T-helper 9 cell (primary cell): ENCODE measurements at places on chromosomes 7 and 10.

- no peak for DNase-seq
Measured at GRCh38 chr7:2810682-2811415, 33.3 kb downstream of the GNA12 start.

DNA sequence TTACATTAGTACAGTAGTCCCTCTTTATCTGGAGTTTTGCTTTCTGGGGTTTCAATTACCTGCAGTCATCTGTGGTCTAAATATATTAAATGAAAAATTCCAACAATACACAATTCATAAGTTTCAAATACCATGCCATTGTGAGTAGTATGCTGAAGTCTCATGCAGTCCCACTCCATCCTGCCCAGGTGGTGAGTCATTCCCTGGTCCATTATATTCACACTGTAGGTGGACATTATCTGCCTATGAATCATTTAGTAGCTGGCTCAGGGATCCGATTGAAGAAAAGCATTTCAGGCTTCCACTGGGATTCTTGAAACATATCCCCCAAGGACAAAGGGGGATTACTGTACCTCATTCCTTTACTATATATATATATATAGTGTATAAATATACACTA lies 298.2 kb upstream of the GALNT17 start:
- no peak for DNase-seq

DNA sequence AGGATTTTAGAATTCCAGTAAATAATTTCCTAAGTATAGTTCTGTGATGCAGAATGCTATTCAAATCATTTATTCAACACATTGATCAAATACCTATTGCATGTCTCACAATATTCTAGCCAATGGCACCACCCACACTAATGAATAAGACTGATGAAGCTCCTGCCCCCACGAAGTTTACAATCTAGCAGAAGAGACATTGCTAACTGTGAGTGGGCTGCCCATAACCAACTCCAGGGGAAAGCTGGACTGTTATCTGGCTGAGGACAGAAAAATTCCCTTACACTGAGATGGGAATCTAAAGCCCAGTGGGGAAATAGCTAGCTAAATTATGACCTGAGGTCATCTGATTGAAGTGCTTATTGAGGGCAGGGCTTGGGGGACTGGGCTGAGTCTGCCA lies 128.8 kb upstream of the LYZL2 start:
- DNase-seq = no peak

DNA sequence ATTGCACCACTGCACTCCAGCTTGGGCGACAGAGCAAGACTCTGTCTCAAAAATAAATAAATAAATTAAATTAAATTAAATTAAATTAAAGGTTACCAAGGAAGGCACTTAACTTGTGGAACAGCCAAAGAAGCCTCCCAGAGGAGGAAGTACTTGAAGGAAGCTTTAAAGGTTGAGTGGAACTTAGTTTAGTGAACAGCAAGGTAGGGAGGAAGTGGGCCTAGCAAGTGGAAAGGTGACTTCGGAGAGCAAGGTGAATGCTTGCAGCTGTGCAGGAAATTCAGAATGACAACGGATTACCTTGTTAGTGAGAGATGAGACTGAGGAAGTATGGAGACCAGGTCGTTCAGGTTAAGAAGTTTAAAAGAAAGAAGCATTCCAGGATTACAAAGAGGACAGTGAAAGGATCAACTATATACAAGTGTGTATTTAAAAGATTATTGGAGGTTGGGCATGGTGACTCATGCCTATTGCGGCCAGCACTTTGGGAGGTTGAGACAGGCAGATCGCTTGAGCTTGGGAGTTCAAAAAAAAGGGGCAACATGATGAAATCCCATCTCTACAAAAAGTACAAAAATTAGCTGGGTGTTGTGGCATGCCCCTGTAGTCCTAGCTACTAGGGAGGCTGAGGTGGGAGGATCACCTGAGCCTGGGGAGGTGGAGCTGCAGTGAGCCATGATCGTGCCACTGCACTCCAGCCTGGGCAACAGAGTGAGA lies 12.8 kb upstream of the RPEL1 start:
- no peak for DNase-seq

GRCh38 chr7:37081436-37081835 lies 357.1 kb upstream of the AOAH start:
- no peak for DNase-seq

GRCh38 chr10:8534096-8534495 lies 479.6 kb downstream of the GATA3 start:
- DNase-seq = no peak

GRCh38 chr10:8424555-8425211 lies 370.2 kb downstream of the GATA3 start:
- no peak for DNase-seq

GRCh38 chr7:105130580-105130979 lies 116.6 kb downstream of the KMT2E start:
- DNase-seq = no peak

DNA sequence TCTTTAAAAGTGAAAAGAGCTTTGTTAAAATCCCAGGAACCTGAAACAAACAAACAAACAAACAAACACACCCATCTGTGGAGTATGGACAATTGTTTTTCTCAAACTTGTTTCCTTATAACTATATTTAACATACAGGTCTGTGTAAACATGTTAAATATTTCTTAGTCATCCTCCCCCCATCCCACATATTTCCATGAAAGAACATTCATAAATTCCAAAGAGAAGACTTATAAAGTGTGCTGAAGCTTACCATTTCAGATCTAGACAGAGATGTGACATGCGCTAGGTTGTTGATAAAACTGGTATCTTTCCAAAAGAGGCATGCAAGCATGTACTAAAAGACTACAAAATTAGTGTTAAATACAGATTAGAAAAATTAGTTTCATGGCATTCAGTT lies 6.5 kb downstream of the FKBP14 start:
- no peak for DNase-seq

DNA sequence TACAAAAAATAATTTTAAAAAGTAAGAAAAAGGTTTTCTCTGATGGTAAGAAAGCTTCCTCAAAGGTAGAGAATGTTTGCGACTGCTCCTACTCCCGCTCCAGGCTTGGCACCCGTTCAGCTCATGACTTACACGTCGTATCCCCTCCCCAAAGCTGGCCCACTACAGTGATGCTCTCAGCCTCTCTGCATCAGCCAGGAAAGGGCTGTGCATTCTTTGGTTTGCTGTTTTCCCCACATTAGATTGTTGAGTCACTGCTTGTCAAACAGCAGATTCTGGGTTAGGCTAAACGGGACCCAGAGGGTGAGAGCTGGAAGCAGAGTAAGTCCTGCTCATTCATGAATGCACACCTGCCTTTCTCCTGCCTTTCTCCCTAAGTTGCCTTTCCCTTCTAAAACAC lies 54.7 kb upstream of the NMT2 start:
- no peak for DNase-seq

DNA sequence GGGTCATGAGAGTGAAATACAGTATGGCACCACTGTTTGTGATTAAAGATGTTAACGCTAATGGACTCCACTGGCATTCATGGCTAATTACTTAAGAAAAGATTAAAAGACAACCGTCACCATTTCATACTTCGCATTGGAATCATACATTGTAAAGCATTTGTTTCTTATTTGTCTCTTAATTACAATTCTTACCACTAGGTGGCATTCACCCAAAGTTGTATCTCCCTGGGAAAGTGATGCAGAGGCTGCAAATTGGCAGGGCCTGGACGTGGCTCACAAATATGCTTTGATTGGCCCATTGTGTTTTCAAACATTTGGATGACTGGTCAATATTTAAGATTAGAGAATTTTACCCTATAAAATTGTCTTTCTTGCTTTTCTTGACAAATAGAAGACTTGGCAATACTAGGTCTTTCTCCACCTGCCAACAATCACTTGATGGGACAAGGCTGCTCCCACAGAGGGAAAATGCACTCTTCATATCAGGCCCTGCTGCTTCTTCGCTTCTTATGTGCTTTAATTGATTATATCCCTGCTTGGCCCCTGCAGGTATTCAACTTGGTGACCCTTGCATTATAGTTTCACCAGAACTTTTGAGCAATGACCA lies 72.1 kb upstream of the STARD3NL start:
- no peak for DNase-seq

- DNase-seq = no peak
Measured at GRCh38 chr7:154996756-154997155, 6.2 kb downstream of the PAXIP1 start.

DNA sequence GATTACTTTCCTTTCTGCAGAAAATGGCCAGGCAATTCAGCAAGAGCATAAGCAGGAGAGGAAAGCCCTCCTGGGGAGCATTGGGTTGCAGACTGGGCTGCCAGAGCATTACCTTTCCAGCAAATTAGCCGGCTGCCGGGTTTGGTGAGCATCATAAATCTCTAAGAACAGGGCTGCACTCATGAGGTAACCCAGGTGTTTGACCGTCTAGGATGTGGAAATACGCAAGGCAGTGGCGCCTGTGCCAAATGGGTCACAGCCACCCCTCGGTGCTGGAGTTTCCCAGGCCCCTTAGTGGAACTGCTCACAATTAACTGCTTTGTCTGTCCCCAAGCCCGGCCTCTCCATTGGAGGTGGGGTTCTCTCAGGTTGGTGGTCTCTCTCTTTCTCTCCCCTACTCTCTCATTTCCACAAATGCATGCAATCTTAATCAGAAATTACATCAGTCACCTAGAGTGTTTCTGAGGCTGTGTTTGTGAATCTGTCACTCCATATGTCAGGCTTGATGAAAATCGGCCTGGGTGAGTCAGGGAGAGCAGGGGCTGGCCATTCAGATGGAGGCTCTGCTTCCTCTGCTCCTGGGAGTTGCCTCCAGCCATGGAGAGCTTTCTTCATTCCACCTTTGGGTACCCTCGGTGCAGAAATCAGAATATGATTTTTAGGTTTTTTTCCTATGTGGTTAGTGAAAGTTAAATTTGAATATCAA lies 26.7 kb downstream of the PTN start:
- DNase-seq = no peak

- no peak for DNase-seq
Measured at GRCh38 chr7:90709501-90710465, 113.7 kb downstream of the CDK14 start.

GRCh38 chr7:157009778-157010587 lies 480 bp downstream of the MNX1 start:
- no peak for DNase-seq

GRCh38 chr10:14678637-14679036 lies 96.1 kb downstream of the FAM107B start:
- no peak for DNase-seq

DNA sequence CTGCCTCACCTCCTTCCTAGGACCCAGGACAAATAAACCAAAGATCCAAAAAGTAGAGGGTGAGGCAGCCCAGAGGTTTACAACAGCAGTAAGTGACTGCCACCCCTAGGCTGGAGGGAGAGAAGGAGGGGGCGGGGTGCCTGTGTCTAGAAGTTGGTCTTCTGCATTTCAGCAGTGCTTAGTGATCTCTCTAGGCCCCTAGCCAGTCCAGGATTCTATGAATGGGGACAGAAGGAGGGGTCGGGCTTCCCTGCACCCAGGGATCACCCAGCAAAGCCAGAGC lies 62.8 kb upstream of the KDM7A start:
- DNase-seq = no peak

GRCh38 chr10:124450012-124450782 lies at the start of gene NKX1-2:
Gene NKX1-2 (minus strand): TSS chr10:124450035. CDS start chr10:124449943, 92 bp downstream.
- DNase-seq = no peak

GRCh38 chr7:133770863-133771492 lies 356.2 kb upstream of the LRGUK start:
- DNase-seq = no peak

DNA sequence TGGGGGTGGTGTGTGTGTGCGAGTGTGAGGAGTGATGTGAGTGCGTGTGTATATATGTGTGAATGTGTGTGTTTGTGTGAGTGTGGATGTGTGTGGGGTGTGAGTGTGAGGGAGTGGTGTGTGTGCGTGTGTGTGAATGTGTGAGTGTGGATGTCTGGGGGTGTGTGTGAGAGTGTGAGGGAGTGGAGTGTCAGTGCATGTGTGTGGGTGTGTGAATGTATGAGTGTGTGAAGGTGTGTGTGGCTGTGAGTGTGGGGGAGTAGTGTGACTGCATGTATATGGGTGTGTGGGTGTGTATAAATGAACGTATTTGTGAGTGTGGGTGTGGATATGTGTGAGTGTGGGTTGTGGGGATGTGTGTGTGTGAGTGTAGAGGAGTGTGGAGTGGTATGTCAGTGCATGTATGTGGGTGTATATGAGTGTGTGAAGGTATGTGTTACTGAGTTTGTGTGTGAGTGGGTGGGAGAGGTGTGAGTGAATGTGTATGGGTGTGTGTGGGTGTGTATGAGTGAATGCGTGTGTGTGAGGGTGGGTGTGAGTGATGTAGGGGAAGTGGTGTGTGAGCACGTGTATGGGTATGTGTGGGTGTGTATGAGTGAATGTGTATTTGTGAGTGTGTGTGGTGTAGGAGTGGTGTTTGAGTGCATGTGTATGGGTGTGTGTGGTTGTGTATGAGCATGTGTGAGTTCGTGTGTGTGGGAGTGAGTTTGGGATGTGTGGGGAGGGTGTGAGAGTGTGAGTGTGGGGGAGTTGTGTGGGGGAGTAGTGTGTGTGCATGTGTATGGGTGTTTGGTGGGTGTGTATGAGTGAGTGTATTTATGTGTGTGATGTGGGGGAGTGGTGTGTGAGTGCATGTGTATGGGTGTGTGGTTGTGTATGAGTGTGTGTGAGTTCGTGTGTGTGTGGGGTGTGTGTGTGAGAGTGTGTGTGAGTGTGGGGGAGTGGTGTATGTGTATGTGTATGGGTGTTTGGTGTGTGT lies 28.5 kb upstream of the NUB1 start:
- DNase-seq = no peak

DNA sequence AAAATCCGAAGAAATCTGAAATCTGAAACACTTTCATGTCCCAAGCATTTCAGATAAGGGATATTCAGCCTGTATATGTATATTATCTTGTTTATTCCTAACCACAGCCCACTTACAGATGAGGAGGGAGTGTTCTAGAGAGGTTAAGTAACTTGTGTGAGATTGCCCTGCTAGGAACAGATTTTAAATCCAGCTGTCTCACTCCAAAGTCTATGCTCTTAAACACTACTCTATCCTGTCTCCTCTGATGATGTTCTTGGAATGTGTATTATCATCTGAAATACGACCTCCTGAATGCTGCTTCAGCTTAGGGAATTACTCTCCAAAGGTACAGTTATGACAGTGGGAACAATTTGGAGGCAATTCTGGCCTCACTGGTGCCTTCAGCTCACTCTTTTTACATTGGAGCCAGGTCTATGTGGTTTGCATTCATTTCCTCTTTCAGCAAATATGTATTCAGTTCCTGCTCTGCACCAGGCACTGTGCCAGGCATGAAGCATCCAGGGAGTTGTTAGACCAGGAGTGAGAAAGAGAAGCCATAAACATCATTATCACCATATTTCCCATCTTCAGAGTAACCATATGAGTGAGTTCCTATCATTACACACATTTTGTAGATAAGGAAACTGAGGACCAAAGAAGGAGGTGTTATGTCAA lies 70.2 kb downstream of the NOC3L start:
- DNase-seq = no peak

DNA sequence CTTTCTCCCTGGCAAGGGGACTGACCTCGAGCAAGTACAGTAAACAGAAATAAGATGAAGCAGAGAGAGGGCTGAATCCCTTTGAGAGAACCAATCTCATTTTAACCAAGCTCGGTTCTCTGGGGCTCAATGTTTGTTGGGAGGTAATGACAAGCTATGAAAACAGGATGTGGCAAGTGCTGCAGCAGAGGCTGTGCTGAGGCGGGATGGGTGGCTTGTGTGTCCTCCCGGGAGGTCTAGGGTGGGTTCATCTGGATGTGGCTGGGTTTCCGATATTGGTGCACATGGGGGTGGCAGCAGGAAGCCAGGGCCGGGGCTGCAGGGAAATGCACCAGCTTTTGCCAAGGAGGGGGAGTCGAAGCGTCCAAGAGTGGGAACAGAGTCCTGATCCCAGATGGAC lies 84.5 kb downstream of the AOAH start:
- DNase-seq = peak; percentile 16
